ENCODE measurements at places on chromosomes 2 and 18.

- no peak for DNase-seq
These were observed 57.7 kb downstream of the ASAP2 start for GRCh38 chr2:9264301-9264700.

- no peak for DNase-seq
These were observed 62.3 kb downstream of the PLEKHA3 start for GRCh38 chr2:178542569-178542968.

- peak; percentile 77 for DNase-seq
These were observed 25.2 kb downstream of the PDIA6 start for GRCh38 chr2:10787176-10787968.

- no peak for DNase-seq
These were observed 11.8 kb downstream of the RND3 start for GRCh38 chr2:150475479-150476250.
